Frontal cortex (tissue), 4 donors: ENCODE measurements at places on chromosomes 2 and 18. TPM values are rescaled to one million over a fixed set of nuclear protein-coding genes. Genes with fewer than 3 reads are reported as not detected.

Gene ALKAL2
- 2.0 TPM for total RNA-seq

Gene FNDC4
- total RNA-seq, result 45.7 TPM

Gene OTOF
- total RNA-seq, result 1.6 TPM

Gene CABYR
- total RNA-seq, result 24.1 TPM

Gene KCNJ3
- 13.9 TPM for total RNA-seq

Gene SH3BP4
- total RNA-seq, result 6.5 TPM

Gene FOXD4L1
- 0.41 TPM for total RNA-seq

Gene BMP10
- total RNA-seq, result not detected

Gene MDH1B
- 4.5 TPM for total RNA-seq
